ENCODE measurements at places on chromosomes 7 and 10.

- DNase-seq = no peak
Observed at GRCh38 chr7:95430864-95431263, 4.0 kb downstream of the PON2 start.

- DNase-seq = no peak
Observed at GRCh38 chr10:116237970-116238369, 35.0 kb downstream of the GFRA1 start.

DNA sequence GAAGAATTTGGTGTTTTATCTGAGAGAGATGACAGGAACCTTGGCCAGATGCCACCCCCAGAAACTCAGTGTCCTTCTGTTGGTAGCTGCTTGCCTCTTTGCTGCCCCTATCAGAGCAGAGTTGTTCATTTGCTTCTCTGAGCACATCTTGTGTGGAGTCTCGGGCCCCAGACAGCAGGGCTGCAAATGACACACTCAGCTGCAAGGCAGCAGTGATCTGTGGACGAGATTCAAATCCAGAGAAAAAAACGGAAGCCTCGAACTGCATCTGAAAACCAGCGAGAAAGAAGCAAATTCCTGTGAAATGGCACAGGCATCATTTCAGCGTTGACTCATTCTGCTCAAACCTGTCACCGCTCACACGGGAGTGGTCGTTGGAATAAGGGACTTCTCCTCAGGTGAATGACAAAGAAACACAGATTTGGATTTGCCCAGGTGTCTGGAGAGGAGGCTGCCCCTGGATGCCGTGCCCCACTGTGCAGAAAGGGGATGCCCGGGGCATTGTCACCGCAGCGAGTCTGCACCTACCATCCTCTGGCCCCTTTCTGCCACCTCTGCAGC is 144.7 kb downstream of the PFKFB3 start:
- peak; percentile 42 for DNase-seq

DNA sequence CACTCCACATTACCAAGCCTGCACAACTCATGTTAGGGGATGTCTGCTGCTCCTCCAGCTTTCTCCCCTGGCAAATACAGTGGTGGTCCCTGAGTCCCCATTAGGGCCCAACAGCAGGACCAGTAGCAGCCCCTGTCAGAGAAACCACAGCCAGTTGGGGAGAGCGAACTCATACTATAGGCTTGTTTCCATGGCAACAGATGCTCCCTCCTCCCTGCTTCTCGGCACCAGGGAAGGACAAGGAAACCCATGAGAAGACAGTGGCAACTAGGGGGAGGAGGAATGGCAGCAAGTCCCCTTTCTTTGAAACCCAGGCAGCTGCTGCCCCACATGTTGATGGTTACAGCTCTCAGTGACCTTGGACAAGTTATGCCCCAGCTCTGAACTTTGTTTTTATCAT is 326.4 kb downstream of the KCNMA1 start:
- DNase-seq = no peak

GRCh38 chr10:86931872-86932271 is 25.5 kb downstream of the MMRN2 start:
- no peak for DNase-seq

DNA sequence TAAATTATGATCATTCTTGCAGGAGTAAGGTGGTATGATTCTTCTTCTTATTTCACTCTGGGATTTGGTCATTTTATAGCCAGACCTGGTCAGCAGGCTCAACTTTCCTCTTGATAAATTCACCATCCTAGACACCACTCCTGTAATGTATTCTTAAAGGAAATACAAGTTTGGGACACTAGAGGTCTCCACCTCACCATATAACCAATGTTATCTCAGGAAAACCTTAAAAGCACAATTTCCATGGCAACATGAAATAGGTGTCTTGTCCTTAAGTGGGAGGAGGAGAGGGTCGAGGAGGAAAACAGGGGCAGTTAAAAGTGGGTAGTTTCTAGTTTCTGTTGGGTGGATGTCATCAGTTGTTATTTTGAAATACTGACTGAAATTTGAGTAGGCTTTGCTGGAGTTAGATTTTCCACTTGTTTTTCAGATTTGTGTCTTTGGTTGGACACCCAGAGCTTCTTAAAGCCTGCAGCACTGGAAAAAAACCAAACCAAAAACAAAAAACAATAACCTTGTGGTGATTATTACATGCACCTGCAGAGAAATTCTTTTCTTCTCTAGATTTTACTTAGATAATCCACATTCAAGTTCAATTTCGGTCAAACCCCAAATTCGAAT is 163.1 kb downstream of the PRKCQ start:
- no peak for DNase-seq

DNA sequence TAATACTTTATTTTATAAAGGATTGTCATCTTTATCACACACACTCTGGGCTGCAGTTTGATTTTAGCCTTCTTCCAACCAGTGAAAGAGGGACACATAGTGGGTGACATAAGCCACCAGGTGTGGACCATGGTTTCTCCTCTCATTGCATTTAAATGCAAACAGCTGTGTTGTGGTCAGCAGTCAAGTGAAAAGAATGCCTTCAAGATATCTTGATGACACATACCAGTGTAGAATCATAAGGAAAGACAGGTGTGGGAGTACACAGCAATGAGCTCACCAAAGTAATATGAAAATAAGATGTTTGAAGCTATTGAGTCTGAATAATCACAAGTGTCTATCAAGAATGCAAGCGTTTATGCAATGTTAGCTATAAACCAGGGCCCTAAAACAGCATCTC is 580.0 kb downstream of the XPNPEP1 start:
- no peak for DNase-seq

DNA sequence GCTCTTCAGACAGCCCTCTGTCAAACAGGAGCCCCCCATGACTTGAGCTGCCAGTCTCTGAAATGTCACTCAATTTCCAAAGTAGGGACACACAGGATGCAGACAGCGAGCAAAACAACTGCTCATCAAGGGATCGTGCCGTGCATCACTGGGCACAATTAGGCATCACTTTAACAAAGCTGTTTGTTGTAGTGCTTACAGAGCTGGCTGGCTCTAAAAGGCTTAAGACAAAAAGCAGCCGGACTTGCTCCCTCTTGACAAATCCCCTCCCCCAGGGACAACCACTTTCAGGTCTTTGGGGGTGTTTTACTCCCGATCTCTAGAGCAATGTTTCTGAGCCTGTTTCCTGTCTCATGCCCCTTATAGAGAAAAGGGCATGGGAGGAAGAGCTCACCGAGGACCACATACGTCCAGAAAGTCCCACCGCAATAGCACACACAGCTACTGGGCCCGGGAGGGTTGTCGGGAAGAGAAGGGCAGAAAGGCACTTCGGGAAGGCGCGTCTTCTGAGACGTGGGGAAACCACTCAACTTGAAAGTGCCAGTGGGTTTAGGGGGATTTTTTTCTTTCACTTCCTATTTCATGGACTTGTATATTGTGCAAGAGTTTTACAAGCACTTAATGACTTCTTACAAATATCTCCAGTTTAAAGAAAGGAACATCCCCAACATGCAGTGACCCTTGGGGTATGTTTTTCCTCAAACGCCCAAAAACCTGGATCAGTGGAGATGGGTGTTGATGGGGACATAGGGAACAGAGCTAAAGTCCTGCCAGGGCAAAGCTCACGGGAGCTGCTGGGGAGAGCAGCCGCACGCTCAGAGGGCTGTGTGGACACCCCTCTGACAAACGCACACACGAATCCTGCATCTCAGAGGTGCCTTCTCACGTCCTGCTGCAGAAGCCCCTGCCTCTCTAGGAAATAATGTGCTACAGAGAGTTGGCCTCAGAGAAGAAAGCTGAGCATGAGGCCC is 27.1 kb downstream of the LRRC20 start:
- no peak for DNase-seq

DNA sequence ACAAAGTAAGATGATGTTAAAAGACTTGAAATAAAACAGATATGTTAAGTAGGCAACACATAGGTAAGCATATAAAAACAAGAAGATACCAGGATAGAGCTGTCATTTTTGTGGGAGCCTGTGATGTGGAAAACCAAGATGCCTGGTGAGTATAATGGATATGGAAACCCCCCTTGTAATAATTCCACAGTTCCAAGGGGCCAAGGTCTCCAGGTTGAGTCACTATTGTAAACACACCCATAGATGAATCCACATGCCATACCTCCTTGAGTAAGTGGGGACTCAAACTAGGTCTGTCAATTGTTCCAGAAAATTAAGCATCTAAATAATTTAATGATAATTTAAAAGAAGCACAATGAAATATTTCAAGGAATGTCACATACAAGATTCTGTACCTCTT is 15.9 kb downstream of the CAV1 start:
- DNase-seq = no peak

- no peak for DNase-seq
Observed at GRCh38 chr7:130899071-130899560, 165.1 kb upstream of the KLF14 start.

- no peak for DNase-seq
Observed at GRCh38 chr10:359762-360161, 224.5 kb downstream of the ZMYND11 start.

- no peak for DNase-seq
Observed at GRCh38 chr7:83451501-83452045, 197.4 kb downstream of the SEMA3E start.

GRCh38 chr10:26621889-26622711 is 75.4 kb upstream of the PDSS1 start:
- DNase-seq = no peak

DNA sequence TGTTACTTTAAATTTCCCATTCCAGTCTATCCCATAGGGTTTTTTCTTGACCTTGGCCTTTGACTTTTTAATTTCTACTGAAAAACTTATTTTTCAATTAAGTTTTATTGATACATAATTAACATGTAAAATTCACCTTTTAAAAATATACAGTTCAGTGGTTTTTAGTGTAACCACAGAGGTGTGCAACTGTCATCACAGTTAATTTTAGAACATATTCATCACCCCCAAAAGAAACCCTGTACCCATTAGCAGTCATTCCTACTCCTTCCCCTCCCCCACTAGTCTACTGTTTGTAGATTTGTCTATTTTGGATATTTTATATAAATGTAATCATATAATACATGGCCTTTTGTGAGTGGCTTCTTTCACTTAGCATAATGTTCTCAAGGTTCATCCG is 96.5 kb upstream of the GJD4 start:
- DNase-seq = no peak

- DNase-seq = no peak
Observed at GRCh38 chr7:118590107-118590506, 365.6 kb downstream of the ANKRD7 start.

DNA sequence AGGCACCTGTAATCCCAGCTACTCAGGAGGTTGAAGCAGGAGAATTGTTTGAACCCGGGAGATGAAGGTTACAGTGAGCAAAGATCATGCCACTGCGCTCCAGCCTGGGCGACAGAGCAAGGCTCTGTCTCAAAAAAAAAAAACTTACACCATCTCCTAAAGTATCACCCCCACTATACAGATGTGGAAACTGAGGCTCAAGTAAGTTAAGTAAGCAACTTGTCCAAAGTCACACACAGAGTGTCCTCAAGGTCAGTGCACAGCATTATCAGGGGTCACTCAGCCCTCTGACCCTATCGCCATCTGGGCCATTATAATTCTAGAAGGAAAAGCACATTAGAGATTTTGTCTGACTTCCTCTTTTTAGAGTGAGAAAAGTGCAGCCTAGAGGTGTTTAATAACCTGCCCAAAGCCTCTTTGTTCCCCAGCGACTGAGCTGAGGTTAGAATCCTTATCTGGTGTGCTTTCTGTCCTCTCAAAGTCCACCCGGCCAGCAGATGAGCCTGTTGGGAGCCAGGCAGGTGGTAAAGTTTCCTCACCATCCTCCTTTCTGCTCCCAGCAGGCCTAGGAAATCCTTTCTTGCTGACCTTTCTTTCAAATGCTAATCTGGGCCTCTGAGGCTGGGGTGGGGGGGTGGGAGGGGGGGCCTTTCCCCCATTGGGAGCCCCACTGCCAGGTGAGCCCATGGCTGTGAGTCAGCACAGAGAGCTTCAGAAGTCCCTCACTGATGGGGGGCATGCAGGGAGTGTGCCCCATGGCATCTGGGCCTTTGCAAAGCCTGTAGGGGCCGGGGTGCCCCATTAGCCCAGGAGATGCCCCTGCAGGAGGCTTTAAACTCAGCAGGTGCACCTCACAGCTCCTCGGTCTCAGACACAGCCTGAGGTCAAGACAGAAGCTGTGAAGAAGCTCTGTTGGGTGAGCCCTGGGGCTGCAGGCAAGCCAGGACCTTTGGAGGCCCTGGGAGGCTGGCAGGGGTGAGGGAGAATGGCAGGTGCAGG is 12.0 kb upstream of the KCNMA1 start:
- DNase-seq = no peak

DNA sequence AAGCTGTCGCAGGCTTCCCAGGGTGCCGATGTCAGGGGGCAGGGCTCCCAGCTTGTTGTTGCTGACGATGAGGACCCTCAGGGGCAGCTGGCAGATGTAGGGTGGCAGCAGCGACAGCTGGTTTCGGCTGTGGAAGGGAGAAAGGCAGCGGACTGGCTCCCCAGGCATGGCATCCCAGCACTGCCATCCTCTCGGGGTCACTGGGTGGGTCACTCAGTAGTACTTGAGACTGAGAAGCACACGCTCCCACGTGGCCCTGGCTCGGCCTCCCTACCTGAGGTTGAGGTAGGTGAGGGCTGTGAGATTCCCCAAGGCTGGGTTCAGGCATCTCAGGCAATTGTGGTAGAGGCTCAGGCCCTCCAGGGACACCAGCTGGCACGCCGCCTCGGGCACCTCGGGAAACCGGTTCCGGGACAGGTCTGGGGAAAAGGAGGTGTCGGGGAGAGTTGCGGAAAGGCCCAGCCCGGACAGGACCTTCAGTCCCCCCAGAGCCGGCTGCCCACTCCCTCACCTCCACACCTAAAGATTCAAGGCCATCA is 3.8 kb downstream of the LRCH4 start:
- DNase-seq = no peak

- DNase-seq = peak; percentile 84
Observed at GRCh38 chr7:105808703-105809590, 67.5 kb downstream of the ATXN7L1 start.

DNA sequence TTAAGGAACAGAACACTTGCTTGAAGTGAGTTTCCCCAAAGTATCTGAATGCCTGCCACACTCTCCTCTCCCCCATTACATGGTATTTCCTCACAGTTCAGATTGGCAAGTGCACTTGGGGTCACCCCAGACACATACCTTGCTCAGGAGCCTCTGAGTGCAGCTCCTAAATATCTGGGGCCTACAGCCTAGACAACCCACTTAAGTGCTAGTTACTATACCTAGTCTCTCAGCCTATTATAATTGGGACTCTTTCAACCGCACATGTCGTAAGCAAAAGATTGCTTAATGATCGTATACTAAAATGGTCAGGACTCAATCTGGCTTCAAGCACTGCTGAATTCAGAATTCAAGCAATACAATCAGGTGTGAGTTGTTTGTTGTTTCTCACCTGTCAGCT is 19.9 kb downstream of the TMEM176B start:
- no peak for DNase-seq

DNA sequence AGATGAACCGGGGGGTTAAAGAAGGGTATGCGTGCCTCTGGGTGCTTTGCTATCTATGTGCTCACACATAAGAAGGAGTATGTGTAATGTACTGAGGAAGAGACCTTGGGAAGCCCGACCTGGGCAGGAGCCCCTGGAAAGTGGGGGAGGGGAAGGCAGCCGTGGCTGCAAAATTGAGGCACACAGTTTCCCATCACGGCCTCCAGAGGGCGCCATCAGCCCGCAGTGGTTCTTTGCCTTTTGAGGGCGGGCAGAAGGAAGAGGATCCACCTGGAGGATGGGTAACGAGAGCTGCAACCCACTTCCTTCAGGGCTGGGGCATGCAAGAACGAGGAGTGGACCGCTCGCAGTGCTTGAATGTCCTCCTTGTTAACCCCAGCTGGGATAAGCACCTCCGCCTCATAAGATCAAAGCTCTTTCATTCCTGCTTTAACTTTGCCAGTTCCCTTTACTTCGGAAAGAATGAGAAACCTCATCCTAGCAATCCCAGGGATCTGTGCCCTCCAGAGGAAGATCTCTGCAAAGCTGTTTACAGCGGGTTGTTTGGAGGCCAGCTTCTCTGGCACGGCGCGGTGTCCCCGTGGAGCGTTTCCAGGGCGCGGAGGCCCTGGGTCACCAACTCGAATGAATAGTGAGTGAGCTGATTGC is 77.9 kb downstream of the PCGF5 start:
- DNase-seq = peak; percentile 70

All from stimulated activated CD4-positive, alpha-beta T cell treated with anti-CD3 and anti-CD28 coated beads, Interleukin-4, amount 100 ng/mL, for 4 hours (primary cell).